ENCODE measurements at places on chromosomes 1 and 21.

- DNase-seq: no peak
Measured at GRCh38 chr1:233695901-233696300, 82.0 kb downstream of the KCNK1 start.

- DNase-seq: no peak
Measured at GRCh38 chr1:217052196-217052595, 329.0 kb upstream of the ESRRG start.

DNA sequence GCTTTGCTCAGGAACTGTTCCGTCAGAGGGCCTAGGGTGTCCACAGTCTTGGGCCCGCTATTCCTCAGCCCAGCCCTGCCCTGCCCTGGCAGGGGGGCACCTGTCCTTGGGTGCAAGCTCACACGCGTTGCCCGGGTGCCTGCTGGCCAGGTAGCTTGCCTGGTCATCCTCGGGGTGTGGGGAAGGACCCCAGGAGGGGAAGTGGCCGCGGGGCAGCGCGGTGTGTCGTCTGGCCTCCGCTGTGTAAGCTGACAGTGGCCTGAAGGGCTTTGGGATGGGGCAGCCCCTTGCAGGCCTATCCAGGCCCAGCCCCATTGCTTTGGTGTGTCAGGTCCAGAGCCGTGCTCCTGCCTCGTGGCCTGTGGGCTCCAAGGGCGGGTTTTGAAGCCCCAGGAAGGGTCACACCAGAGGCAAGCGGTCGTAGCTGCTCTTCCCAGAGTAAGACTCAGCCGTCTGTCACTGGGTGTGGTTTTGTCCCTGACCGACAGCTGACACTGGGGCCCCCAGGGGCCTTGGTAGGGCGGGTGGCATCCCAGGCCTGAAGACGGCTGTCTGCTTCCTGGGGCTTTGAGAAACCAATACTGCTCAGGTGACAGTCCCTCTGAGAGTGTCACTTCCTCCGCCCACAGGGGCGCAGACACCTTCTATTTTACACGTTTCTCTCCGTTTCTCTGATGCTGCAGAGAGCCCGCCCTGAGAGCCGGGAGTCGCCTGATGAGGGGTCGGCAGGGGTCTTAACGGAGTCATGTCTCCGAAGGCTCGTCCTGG is 72.1 kb downstream of the SKI start:
- peak; percentile 67 for DNase-seq

- DNase-seq: no peak
Measured at GRCh38 chr1:235960809-235961208, 94.1 kb upstream of the LYST start.

DNA sequence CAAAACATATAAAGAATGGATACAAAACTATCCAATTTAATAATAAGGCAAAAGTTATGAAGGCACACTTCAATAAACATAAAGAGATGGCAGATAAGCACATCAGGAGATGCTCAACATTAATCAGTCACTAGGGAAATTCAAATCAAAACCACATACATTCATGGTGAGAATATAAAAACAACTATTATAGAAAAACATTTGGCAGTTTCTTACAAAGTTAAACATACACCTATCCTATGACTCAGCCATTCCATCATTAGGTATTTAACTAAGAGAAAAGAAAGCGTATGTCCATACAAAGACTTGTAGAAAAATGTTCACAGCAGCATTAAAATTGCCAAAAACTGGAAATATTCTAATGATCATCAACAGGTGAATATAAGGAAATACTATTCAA is 44.3 kb downstream of the KIFAP3 start:
- no peak for DNase-seq

DNA sequence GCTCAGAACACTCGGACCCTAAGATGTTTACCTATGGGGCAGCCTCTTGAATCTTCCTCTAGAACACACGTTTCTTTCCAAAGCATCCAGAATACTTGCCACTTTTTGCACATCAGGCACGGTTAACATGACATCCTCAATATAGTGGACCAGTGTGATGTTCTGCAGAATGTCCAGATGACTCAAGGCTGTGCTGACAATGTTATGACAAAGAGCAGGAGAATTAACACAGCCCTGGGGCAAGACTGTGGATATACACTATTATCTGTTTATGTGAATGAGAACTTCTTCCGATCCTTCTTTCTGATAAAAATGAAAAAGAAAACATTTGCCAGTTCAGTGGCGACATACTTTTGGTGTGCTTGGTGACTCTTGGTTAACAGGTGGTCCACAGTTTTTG is 154.3 kb downstream of the PDE4B start:
- no peak for DNase-seq

DNA sequence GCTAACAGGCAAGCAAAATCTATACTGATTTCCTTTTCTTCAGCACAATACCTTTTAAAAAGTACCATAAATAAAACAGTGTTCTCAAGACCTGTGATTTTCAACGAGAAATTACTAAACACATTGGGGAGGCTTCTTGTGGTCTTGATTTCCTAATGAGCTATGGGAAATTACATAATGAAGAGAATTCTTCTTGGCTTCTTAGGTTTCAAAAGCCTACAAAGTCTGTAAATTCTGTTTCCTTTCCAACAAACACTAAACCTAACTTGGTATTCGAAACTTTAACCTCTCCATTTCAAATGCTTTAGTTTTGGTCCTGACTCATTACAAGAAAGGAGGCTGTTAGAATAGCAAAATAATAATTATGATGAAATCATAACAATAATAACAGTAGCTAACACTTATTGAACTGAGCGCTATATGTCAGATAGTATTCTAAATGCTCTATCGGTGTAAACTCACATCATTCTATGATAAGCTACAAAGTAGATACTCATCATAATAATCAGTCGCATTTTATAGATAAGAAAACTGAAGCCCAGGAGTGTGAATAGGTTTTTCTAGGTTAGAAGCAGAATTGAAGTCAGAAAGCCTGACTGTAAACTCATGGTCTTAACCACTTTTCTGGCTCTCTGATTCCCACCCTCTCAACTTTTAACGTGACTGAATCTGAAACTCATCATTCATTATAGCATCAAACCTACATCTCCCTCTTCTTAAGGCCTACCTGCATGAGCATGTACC is 486.7 kb downstream of the SMYD3 start:
- DNase-seq: no peak

DNA sequence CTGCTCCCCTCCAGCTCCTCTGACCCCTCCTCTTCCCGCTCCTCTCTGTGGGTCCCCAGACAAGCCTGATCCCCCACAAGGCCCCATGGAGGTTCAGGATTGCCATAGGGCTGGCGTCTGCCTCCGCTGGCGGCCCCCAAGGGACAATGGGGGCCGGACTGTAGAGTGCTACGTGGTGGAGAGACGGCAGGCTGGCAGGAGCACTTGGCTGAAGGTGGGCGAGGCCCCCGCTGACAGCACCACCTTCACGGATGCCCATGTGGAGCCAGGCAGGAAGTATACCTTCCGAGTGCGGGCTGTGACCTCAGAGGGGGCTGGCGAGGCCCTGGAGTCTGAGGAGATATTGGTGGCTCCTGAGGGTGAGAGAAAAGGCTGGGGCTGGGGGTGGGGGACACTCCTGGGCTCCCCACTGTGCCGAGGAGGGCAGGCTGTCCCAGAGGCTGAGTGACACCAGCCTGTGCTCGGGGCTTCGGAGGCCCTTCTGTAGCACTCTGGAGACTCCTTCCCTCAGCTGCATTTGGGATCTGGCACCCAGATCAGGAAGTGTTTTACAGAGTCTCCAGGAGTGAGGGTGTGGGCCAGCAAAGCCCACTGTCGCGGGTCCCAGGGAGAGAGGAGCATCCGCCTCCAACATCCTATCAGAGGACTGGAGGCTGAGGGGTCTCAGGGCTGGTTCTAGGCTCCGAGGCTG is 25.9 kb downstream of the IGFN1 start:
- no peak for DNase-seq

- DNase-seq: no peak
Measured at GRCh38 chr1:150973258-150973835, 1.3 kb downstream of the CERS2 start.

DNA sequence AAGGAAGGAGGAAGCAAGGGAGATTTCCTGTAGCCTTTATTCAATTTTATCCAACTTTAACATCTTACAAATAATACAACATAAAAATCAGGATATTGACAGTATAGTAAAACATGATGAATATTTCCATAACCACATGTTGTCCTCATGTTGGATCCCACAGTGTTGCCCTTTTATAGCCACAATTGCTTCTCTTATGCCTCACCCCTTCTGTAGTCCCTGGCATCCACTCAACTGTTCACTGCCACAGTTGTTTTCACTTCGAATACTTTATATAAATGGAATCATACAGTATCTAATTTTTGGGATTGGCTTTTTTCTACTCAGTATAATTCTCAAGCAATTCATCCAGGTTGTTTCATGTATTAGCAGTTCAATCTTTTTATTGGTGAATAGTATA is 44.8 kb downstream of the SRSF11 start:
- DNase-seq: no peak

- no peak for DNase-seq
Measured at GRCh38 chr1:44251989-44252671, 38.9 kb downstream of the DMAP1 start.

DNA sequence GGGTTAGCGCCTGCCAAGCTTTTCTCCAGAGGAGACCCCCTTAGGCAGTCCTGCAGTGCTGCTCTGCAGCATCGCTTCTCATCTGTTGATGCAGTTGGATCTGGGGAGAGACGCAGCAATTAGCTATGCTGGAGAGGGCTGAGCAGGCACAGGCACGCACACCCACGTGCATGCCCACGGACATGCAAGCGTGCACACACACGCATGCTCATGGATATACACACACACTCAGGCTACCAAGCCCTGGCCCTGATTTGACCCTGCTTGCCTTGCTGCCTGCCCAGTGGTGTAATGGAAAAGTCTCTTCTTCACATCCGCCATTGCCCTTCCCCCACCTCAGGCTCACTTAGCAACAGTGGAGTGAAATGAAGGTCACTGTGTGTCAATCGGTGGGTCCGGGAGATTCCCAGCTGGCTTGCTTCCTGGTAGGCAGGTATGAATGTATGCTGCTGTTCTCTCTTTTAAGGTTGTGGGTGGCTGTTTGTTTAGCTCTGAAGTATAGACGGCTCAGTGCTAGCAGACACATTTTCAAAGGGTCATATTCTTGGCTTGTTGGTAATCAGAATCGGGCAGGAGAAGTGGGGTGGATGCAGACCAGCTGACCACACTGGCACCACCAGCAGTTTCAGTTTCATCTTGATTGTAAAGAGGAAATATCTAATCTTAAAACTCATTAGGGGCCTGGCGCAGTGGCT is 9.5 kb downstream of the ATP1B1 start:
- no peak for DNase-seq

GRCh38 chr1:8422510-8423268 is 104.8 kb downstream of the SLC45A1 start:
- DNase-seq: no peak

- no peak for DNase-seq
Measured at GRCh38 chr1:34290831-34291230, 114.1 kb downstream of the C1orf94 start.

DNA sequence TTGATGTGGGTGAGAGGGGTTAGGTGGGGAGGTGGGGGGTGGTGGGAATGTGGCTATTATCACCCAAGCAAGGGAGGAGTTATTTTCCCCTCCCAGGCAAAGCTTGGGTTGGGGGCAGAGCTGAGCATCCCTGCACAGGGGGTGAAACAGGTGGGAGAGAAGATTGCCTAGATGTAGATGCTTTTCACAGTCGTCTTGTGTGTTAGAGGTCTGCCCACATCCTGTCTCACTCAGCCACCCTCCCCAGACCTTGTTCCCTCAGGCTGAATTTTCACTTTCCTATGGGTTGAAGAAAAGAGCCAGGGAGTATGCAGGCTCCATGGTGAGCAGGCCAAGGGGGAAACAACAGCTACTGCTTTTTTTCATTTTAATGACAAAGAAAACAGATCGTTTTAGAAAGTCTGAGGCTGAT is 223.5 kb downstream of the KIF26B start:
- DNase-seq: no peak

DNA sequence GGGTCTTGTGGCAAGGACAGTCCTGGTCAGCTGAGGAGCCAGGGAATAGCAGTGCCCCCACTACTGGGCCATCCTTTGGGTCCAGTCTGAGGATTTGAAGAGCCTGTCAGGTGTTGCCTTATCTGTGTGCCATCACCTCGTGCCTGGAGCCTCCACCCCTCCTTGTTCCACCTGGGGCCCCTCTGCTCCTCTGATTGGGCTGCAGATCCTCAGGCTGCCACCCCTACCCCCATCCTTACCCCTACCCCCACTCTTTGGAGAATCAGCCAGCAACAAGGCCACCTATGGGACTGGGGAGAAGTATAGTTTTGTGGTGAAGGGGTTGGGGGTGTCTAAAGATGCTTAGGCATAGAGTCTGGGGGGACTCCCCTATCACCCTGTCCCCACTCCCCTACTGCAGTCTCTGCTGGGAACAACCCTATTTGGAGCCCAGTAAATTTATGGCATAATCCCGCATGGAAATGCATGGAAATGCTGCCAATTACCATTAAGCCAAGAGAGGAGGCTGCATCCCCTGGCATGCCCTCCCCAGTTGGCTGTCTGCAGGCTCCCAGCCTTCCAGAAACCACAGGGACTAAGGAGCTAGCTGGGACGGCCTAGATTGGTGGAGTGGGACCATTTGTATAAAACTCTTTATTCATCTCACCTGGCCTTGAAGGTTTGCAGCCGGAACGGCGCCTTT is 142.7 kb upstream of the CSF3R start:
- DNase-seq: no peak

DNA sequence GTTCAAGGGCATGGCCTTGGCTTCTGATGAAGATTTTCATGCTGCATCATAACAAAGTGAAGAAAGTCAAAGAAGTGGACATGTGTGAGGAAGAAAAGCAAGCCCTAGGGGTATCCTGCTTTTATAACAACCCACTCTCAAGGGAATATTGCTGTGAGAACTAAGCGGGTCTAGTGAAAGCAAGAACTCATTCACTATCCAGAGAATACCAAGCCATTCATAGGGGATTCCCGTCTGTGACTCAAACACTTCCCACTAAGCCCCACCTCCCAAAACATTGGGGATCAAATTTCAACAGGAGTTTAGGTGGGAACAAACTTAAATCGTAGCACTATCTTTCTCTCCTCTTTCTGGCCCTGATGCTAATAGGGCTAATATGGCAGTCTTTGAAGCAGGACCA is 98.5 kb upstream of the CTTNBP2NL start:
- DNase-seq: no peak

- no peak for DNase-seq
Measured at GRCh38 chr1:20192364-20192763, 6.0 kb upstream of the PLA2G2C start.

GRCh38 chr1:44531785-44532566 is 126.9 kb downstream of the RNF220 start:
- no peak for DNase-seq

- DNase-seq: no peak
Measured at GRCh38 chr1:20726932-20727745, 5.4 kb downstream of the SH2D5 start.

DNA sequence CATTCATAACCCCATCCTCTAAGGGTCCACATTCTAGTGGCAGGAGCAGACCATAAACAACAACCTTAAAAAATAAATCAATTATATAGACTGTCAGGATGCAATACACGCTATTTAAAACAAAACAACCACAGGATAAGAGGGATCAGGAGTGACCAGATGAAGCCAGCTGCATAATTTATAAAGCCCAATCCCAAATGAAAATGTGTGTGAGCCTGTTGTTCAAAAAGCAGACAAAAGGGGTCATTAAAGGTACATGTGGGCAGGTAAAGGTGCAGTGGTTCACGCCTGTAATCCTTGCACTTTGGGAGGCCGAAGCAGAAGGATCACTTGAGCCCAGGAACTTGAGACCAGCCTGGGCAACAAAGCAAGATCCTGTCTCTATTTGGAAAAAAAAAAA is 10.4 kb upstream of the LDLRAP1 start:
- DNase-seq: no peak

GRCh38 chr1:81781749-81782148 is 19.0 kb upstream of the ADGRL2 start:
- DNase-seq: no peak
